Pancreas (tissue), 10 donors: ENCODE measurements at places on chromosomes 2 and 18.
A peak's percentile ranks its signal among the peaks of the same experiment; 100 is the strongest.

DNA sequence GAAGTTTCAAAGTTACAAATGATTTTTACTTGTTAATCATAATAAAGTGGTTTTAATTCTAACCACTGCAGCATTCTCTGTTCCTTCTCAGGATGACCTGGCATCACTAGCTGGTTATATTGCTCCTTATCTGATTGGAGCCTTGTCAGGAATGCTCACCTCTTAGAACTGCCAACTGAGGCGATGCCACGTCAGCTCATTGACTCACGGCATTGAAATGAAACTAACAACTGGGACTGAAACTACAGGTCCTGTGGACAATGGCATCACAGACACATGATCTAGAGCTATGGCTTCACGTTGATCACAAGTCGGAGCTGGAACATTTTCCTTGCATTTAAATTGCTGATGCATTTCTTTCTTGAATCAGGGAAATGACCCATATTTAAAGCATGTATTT, 54.9 kb upstream of the MAP2 start:
- no peak overlapping the region for H3K4me3 ChIP-seq
- no peaks in the 10 kb centered on the region for H3K27me3 ChIP-seq
- H3K4me1 ChIP-seq = peaks cover 5% of the 10 kb centered on the region
- DNase-seq = peak; percentile 80
- peak overlapping the region; percentile 63 for H3K27ac ChIP-seq

GRCh38 chr18:25815659-25816058, 274.8 kb downstream of the SS18 start:
- H3K27ac ChIP-seq = no peak overlapping the region
- H3K4me3 ChIP-seq = no peak overlapping the region
- no peaks in the 10 kb centered on the region for H3K36me3 ChIP-seq
- H3K4me1 ChIP-seq = no peaks in the 10 kb centered on the region
- DNase-seq = no peak
- H3K27me3 ChIP-seq = no peaks in the 10 kb centered on the region

DNA sequence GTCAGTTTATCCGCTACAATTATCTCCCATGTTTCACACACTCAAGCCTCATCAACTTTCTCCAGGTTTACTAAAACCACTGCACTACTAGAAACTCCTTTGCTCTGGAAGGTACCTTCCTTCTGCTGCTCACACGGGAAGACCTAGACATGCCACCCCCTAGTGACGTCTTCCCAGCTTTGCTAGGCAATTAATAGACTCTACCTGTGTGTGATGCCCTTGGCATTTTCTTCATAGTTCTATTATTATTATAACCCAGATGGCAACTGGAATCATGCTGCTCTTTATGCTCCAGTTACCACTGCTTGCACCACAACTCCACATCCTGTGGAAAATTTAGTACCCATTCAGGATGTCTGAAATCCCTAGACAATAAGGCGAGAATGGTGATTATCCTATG, 42.4 kb downstream of the CACNB4 start:
- H3K27me3 ChIP-seq = no peaks in the 10 kb centered on the region
- H3K36me3 ChIP-seq = no peaks in the 10 kb centered on the region
- H3K4me3 ChIP-seq = no peak overlapping the region
- H3K4me1 ChIP-seq = no peaks in the 10 kb centered on the region

DNA sequence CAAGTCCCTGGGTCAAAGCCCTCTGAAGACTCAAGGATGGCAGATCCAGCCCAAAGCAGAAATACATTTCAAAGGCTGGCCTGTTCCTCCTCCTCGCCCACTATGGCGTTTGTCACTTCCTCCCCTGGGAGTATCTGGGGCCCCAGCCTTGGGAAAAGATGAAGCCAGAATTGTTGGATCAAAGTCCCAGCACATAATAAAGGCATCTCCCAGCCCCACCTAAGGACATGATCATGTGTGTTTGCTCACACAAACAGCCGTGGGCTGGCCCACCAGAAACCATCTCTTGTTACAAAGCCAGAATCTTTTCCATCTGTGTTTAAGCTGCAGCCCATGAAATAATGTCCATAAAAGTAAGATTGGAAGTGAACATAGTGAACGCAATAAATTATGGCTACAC, 50.1 kb upstream of the HAAO start:
- H3K4me3 ChIP-seq = no peak overlapping the region
- no peaks in the 10 kb centered on the region for H3K4me1 ChIP-seq
- DNase-seq = no peak
- H3K27ac ChIP-seq = no peak overlapping the region

- H3K27me3 ChIP-seq = no peaks in the 10 kb centered on the region
- no peak for DNase-seq
- H3K36me3 ChIP-seq = no peaks in the 10 kb centered on the region
- H3K27ac ChIP-seq = no peak overlapping the region
Measured at GRCh38 chr2:112010751-112011150, 44.3 kb upstream of the TMEM87B start.

DNA sequence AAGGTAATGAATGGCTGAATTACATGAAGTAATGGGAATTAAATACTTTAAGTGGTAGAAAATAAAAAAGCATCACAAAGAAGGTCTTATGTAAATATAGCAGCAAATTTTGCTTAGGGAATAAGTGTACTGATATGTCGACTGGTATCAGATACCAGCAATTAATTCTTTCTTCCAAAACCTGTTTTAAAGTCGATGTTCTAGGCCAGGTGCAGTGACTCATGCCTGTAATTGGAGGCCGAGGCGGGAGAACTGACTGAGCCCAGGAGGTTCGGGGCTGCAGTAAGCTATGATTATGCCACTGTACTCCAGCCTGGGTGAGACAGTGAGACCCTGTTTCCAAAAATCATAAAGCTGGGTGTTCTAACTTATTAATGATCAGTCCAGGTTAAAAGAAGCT, 30.3 kb downstream of the SP3 start:
- no peak overlapping the region for H3K4me3 ChIP-seq
- peaks cover 31% of the 10 kb centered on the region for H3K4me1 ChIP-seq
- no peaks in the 10 kb centered on the region for H3K36me3 ChIP-seq
- H3K27ac ChIP-seq = no peak overlapping the region
- DNase-seq = no peak
